Muscle of back (tissue), 13 donors: ENCODE measurements at places on chromosomes 6 and 20. TPM values are rescaled to one million over a fixed set of nuclear protein-coding genes. Genes with fewer than 3 reads are reported as not detected.
A peak's percentile ranks its signal among the peaks of the same experiment; 100 is the strongest.

DNA sequence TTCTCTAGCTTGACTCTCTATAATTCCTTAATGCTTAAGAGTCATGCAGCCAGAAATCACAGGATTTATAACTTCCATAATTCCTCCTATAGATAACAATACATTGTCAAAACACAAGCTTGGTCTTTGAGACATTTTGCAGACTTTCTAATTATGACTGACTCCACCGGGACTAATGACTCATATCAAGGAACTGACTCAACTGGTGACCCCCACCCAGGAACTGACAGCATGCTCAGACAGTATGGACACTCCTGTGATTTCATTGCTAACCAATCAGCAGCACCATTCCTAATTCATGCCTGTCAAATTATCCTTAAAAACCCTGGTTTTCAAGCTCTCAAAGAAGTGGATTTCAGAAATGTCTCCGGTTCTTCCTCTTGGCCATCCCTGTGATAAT is 670.5 kb upstream of the IMPG1 start:
- DNase-seq: no peak

- no peak for DNase-seq
Observed at GRCh38 chr6:159097256-159097655, 52.5 kb upstream of the TAGAP start.

- peak; percentile 51 for DNase-seq
Observed at GRCh38 chr20:38158701-38159351, 6.2 kb downstream of the TGM2 start.

RALGAPB gene
- polyA plus RNA-seq: 17.5 TPM
